ENCODE measurements at places on chromosomes 7 and 10.
A peak's percentile ranks its signal among the peaks of the same experiment; 100 is the strongest.

GRCh38 chr10:110423650-110424049 lies 74.1 kb upstream of the DUSP5 start:
- DNase-seq, result no peak

DNA sequence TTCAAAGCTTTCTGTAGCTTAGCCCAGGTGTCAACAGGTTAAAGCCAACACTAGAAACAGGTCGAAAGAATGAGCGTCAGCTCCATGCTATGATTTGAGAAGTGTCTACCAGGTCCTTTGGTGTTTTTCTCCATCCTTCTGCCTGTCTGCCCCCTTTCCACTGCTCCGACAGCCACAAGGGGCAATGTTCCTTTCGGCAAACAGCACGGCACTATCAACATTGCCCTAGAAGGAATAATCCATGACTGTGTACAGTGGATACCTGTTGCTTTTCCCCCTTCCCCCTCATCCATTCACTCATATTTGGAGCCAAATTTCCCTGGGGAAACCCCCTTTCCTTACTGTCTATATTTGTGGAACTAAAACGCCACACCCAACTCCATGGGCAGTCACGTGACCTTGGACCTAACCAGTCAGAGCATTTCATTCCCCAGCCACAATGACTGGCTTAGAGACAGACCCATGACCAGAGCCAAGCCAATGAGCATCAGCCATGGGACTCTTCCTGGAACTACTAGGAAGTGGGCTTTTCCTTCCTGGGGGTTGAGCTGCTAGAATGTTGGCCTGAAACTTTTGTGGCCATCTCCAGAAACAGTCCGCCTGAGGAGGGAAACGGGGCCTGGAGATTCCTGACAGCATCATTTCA lies 51.5 kb downstream of the AFAP1L2 start:
- no peak for DNase-seq

DNA sequence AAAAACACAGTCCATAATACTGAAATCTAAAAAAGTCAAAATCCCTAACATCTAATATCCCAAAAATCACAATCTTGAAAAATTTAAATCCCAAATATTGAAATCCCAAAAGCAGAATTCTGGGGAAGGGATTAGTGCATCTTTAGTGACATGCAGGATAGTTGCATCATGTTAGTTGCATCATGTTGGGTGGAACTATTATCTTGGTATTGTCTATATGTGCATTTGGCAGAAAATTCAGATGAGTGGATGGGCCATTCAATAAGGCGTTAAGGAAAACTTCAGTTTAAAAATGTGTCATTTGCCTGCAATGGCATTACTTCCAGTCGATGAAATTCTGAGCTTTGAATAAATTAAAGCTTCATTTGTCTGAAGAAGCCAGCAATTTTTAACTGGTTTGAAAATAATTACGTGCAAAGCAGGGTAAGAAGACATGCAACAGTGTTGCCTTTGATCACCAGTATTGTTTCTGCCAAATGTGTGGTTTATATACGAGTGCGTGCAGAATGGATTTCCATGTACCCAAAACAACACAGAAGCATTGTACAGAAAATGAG lies 221.4 kb upstream of the NFE2L3 start:
- DNase-seq, result no peak

- no peak for DNase-seq
Observed at GRCh38 chr10:5305374-5305773, 59.4 kb upstream of the UCN3 start.

GRCh38 chr7:81036057-81036456 lies 117.2 kb upstream of the SEMA3C start:
- DNase-seq, result no peak

GRCh38 chr10:98195120-98195519 lies 60.7 kb downstream of the R3HCC1L start:
- DNase-seq, result no peak

GRCh38 chr7:101017064-101017777 lies 2.7 kb upstream of the MUC17 start:
- DNase-seq, result peak; percentile 83

DNA sequence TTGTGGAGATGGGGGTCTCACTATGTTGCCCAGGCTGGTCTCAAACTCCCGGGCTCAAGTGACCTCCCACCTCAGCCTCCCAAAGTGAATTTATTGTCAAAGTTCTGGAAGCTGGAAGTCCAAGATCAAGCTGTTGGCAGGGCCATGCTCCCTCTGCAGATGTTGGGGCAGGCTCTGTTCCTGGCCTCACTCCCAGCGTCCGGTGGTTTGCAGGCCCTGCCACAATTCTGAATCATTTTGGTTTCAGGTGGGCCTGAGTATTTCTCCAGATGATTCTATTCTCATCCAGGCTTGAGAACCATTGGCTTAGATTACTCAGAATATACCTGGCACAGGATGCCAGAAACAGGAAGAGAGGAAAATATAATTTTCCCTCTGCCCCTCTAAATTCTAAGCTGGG lies 737.4 kb downstream of the TNS3 start:
- DNase-seq, result no peak

- DNase-seq, result no peak
Observed at GRCh38 chr7:150417863-150418262, 32.6 kb upstream of the GIMAP8 start.

- DNase-seq, result peak; percentile 32
Observed at GRCh38 chr7:101410743-101411507, 48.2 kb downstream of the COL26A1 start.

- DNase-seq, result peak; percentile 30
Observed at GRCh38 chr10:25758041-25758457, 176.0 kb upstream of the MYO3A start.

GRCh38 chr7:31093282-31093681 lies 41.2 kb downstream of the ADCYAP1R1 start:
- no peak for DNase-seq

DNA sequence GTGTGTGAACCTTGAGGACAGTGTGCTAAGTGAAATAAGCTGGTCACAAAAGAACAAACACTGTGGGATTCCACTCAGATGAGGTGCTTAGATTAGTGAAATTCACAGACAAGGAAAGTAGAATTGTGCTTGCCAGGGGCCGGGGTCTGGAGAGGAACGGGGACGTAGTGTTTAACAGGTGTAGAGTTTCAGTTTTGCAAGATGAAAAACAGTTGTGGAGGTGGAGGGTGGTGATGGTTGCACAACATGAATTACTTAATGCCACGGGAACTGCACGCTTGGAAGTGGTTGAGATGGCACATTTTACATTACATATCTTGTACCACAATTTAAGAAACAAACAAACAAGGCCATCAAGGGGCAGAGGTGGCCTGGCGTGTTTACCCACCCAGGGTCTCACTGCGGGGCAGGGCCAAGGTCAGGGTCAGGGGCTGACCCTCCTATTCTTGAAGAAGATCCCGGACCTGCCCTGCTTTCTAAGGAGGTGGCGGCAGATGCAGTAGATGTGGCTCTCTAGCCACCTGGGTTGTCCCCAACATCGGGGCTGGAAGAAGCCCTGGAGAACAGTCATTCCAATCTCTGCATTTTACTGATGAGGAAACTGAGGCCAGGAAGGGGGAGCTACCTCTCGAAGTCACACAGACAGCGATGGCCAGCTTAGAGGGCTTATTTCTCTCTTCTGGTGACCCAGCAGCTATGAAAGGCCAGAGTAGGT lies 91.5 kb upstream of the LRRC4 start:
- DNase-seq, result no peak

- no peak for DNase-seq
Observed at GRCh38 chr7:23468526-23469149, 1.7 kb downstream of the IGF2BP3 start.

GRCh38 chr7:155458111-155458877 lies at the start of gene EN2:
TSS of gene EN2 (plus strand) at chr7:155458129. CDS start at chr7:155458378, 249 bp downstream.
- DNase-seq, result no peak

GRCh38 chr7:154868921-154869320 lies 134.0 kb downstream of the PAXIP1 start:
- DNase-seq, result no peak

DNA sequence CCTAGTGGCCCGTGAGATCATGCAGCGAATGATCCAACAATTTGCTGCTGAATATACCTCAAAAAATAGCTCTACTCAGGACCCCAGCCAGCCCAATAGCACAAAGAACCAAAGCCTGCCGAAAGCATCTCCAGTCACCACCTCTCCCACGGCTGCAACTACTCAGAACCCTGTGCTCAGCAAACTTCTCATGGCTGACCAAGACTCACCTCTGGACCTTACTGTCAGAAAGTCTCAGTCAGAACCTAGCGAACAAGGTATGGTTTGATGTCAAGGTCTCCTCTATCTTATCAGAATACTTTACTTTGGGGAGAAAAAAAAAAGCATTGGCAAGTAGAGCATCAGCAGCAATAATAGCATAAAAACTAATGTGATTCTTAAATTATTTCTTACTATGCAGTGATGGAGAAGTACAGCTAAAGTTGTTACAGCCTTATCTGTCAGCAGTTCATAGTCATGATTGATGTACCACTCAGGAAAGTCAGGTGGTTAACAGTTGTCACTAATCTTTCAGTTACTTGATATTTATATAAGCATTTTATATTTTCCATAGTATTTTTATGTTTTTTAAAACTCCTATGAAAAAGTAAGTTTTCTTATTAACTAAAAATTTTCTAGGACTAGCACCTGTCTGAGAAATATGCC lies 117.1 kb downstream of the LCOR start:
- DNase-seq, result no peak

DNA sequence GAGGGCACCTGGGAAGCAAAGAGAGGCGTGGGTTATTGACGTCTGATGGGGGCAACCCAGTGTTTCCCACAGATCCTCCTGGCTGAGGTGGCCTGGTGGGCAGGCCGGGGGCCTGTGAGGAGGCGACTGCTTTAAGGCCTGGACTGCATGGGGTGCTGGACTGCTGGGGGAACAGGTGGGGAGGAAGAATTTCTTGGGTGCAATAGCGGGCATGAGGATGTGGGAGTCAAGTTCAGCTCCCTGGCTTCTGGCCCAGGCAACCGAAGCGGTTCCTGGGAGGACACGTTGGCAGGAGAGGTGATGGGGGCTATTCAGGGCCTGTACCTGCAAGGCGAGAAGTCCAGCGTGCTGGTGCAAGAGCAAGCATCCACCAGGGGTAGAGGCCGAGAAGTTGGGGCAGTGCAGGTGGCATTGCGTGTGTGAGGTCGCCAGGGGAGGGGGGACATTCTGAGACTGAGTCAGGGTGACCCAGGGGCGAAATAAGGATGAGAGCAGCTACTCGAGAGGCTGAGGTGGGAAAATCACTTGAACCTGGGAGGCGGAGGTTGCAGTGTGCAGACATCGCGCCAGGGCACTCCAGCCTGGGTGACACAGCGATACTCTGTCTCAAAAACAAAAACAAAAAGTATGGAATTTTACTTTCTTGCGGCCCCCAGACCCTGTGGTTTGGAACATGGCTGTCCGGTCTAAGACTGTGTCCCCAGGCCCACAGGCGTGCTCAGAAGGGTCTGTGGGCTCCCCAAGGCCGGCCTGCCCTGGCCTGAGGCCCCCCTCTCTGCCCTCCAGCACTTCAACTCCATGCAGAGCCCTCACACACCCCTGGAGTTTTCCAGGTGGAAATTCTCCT lies 53.6 kb upstream of the ELN start:
- DNase-seq, result no peak

DNA sequence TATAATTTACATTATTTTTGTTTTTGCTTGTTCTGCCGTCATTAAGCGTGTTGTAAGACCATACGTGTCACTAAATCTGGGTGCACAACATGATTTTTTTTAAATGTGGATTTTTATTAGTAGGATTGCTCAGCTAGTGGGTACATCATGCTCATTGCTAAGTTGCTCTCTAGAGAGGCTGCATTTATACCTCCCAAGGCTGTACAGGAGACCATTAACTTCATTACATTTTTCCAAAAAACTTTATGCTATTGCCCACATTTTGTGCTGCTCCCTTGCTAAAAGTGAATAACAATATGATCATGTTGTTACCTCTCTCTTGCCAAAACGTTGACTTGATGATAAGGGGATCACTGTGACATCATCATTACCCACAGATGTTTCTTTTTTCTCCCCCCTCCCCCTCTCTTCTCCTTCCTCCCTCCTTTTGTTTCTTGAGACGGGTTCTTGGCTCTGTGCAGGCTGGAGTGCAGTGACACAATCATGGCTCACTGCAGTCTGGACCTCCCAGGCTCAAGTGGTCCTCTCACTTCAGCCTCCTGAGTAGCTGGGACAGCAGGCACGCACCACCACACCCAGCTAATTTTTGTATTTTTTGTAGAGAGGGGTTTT lies 65.1 kb downstream of the BMPR1A start:
- no peak for DNase-seq

GRCh38 chr7:87600130-87601124 lies at the start of gene ABCB1:
TSS of gene ABCB1 (minus strand) at chr7:87600884. CDS start at chr7:87600184, 700 bp downstream.
- DNase-seq, result peak; percentile 43

All from hindlimb muscle (tissue), 1 donor.